ENCODE measurements at places on chromosomes 6 and 20.
A peak's percentile ranks its signal among the peaks of the same experiment; 100 is the strongest.

DNA sequence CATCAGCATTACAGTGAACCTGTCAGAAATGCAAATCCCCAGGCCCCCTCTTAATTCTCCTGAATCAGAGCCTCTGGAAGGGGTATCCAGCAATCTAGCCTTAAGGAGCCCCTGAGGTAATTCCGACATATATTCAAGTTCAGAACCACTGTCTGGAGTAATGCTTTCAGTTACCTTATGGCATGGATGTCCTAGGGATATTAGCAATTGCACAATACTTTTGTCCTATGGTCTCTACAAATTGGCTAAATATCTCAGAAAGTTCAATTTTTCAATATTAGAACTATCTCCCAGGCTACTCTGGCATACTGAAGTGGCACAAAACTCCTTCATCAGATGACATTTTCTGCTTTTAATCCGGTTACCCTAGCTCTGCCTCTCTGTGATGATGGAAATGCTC, 6.4 kb downstream of the NSFL1C start:
- DNase-seq: no peak

DNA sequence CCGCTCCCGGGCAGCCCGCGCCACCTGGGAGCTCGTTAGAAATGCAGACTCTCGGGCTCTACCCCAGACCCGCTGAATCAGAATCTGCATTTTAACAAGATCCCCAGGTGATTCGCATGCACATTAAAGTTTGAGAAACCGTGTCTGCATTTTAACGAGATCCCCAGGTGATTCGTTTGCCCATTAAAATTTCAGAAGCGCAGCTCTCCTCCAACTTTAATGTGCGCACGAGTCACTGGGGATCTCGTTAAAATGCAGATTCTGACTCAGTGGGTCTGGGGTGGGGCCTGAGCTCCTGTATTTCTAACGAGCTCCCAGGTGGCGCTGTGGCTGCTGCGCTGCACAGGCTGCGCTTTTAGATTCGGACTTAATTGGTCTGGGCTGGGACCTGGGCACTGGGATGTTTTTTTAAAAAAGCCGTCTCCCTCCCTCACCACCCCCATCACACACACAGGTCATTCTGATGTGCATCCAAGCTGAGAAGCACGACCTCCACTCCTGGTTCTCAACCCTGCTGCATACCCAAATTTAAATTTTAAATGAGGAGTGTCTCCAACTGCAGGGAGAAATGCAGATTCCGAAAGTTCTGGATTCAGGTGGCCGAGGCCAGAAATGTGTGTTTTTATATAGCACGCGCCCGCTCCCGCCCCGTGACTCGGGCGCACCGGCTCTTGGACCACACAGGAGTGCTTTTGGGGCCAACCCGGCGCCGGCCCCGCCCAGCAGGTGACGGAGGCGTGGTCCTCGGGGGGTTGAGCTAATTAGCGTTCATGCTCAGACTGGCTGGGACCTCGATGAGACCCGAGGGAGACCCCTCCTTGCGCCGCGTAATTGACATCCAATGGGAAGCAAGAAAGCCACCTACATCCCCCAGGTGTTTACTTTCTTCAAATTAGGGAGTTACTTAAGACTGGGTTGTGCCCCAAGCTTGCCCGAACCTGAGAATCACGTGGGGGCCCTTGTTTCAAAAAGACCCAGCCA, 85.8 kb downstream of the ZFP64 start:
- peak; percentile 47 for DNase-seq

- DNase-seq: no peak
These were observed 82.2 kb downstream of the BACH2 start for GRCh38 chr6:90214461-90214860.

DNA sequence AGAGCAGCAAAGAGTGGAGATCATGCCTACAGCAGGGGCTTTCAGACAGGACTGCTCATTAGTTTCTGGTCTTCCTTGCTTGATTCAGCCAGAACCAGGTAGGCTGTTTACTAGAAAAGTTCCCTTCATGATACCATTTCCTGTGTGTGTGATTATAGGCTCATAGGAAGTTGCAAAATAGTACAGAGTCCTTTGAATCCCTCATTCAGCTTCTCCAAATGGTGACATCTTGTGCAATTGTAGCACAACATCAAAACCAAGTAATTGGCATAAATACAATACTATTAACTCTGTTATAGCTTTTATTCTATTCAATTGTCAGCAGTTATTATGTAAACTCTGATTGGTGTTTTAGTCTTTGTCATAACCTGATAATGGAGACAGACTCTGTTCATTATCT, 347.3 kb upstream of the CDH4 start:
- no peak for DNase-seq

DNA sequence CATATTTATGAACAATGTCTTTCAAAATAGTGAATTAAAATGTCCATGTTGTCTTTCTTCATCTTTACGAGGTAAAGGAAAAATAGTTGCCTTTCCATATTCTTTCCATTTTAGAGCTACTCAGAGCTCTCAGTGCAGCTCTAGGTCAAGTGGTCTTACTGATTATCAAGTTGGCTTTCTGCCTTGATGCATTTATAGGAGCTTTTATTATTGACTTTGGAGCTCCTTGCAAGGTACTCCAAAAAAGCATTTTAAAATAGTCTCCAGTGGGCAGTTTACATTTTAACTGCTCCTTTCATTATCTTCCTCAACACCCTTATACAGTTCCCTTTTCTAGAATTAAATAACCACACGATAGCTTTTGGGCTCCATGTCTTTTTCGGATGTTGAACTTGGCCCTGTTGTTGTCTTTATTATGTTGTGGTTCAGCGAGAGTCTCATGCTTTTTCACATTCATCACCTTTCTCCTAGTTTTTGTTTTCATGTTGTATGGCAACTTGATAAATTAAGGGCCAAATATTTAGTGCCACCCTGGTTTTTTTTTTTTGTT, 122.9 kb downstream of the CLIC5 start:
- no peak for DNase-seq

DNA sequence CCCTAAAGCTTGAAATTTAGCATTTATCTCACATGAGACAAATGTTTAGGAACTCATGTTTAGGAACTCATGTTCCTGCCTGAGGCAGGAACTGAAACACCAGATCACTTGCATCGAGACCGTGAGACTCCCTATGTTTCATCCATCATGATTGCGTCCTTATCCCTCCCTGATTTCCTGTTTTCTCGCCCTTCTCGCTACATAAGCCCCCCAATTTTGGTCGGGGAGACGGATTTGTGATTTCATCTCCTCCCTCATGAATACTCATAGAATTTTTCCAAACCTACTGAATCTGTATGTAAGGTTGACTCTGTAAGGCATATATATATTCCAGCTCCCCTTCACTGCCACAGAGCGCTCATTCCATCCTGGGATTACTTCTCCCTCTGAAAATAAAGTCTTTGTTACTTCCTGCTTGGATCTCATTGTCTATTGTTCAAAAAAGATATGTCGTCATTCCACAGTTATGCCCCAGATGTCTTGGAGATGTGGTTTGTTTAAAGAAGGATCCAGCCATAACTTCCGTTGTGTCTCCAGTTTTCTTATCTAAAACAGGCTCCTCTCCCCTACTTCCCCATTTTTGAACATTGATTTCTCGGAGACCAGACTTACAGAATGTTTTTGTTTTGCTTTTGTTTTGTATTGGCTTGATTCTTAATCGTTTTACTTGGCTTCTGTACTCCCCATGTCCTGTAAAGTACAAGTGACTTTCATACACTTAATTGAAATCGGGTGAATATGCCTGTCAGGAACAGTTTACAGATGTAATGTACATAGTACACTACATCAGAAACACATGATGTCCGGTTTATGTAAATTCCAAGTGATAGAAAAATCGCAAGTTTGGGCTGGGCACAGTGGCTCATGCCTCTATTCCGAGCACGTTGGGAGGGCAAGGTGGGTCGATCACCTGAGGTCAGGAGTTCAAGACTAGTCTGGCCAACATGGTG, 118.7 kb downstream of the HFE start:
- peak; percentile 80 for DNase-seq

DNA sequence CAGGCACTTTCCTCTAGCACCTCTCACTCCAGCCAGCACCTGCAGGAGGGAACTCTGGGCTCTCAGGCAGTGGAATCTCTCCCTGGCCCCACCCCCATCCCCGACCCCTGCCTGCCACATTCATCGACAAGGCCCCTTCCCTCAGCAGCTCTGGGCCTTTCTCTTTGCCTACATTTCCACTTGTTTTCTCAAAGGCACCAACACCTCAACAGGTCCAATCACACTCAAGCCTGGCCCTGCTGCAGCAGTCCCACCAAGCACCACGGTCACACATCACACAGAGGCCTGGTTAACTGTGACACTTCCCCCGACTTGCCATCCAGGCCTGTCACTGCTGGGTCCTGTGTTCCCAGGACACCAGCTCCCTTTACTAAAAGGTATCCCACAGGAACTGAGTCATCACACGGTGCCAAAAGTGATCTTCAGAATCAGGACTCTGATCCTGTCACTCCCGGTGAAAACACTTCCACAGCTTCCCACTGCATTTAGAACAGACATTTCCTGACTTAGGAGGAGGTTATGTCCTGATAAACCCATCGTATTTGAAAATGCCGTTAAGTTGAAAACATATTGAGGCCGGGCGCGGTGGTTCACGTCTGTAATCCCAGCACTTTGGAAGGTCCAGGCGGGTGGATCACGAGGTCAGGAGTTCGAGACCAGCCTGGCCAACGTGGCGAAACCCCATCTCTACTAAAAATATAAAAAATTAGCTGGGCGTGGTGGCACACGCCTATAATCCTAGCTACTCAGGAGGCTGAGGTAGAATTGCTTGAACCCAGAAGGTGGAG, 54.9 kb downstream of the MYH7B start:
- DNase-seq: no peak

DNA sequence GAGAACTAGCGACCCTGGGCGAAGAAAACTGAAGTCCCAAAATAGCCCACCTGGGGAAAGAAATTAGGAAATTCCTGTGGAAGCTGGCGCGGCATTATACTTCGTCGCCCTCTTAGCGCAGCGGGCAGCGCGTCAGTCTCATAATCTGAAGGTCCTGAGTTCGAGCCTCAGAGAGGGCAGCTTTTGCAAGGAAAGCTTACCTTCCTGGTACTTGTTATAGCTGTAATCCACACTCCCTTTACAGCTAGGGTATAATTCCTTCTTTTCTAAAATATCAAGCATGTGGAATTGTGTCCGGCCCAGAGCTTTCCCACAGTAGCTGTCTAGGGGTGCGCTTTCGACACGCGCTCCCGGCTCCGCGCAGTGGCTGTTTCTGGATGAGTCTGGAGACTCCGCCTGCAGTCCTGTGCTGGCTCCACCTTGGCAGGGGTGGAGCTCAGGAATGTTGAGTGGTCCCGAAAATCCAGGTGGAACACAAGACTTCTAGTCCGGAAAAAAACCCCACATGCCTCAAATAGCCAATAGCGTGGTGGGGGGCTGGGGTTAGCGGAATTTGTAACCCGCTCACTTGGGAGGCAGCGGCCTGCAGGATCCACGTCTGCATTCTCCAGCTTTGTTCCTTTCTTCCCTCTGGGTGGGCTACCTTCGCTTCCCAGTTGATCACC, 83.7 kb upstream of the ZNF322 start:
- DNase-seq: peak; percentile 48

DNA sequence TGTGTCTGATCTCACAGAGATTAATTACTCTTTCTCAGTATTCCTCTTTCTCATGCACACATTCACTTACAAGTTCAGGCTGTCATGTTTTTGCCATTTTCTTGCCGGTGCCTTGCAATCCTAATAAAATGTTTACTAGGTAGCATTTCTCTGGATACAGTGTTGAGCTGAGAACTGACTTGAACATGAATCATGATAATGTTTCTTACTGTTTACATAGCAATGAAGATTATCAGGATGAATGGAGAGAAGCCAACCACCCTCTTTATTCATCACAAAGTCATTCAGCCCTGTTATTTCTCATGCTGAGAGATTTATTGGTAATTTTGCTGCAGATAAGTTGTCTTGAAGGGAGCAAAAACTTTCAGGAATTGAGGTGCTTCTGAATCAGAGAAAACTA, 185.5 kb upstream of the ECI2 start:
- DNase-seq: peak; percentile 14

DNA sequence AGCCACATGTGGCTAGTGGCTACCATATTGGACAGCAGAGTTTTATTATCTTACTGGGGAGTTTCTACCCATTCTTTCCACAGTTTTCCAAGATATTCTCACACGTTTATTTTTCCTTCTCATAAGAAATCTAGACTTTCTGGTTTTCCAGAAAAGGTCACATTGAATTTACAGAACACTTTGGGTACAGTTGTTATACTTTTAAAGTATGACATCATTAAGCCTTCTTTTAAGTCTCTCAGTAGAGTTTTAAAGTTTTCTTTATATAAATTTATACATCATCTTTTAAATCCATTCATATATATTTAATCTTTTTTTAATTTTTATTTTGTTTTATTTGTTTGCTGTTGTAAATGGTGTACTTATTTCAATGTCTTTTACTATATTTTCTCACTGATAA, 200.3 kb upstream of the QKI start:
- DNase-seq: no peak

- DNase-seq: peak; percentile 28
These were observed 98.2 kb downstream of the BCAS1 start for GRCh38 chr20:53972179-53972578.

GRCh38 chr20:63099456-63100173, 92.9 kb upstream of the BHLHE23 start:
- no peak for DNase-seq

DNA sequence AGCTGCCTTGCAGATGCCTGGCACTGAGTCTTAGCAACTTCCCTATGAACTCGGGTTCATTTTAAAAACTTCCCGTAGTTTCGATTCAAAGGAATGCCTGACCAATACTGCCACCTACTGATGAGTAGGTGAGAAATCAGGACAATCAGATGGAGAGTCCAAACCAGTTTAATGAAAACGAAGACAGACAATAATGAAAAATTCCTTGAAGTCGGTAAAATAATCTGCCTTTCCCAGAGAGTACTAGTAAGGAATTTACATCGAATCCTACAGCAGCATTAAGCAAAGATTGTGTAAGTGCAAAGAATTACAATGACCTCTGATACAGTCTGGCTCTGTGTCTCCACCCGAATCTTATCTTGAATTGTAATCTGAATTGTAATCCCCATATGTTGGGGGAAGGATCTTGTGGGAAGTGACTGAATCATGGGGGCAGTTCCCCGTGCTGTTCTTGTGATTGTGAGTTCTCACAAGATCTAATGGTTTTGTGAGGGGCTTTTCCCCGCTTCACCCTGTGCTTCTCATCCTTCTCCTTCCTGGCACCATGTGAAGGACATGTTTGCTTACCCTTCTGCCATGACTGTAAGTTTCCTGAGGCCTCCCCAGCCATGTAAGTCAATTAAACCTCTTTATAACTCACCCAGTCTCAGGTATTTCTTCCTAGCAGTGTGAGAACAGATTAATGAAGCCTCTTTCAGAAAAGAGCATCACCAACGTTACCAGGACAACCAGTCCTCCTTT, 134.4 kb downstream of the ARHGAP18 start:
- DNase-seq: peak; percentile 66

DNA sequence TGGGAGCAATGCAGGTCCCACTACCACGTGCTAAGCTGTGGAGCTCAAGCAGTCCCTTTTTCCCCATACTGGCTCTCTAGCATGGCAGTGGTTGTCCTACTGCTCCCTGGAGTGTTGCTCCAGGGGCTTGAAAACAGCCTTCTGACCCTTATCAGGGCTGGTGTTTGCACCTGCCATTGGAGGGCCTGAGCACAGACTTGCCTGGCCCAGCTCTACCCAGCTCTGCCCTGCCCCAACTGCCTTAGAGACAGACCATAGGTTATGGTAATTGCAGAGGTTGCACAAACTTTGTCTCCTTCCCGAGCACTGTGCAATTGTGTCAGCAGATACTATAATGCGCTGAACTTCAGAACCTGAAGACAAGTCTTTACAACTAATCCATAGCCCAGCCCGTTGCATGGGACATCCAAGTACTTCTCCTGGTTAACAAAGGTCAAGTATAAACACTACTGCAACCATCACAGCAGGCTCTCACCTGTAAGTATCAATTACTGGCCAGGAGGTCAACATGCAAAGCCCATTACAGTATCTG, 58.7 kb downstream of the PDSS2 start:
- no peak for DNase-seq

GRCh38 chr6:19450651-19451050, 386.5 kb upstream of the ID4 start:
- no peak for DNase-seq
